ENCODE measurements at places on chromosomes 3 and 15.
A peak's percentile ranks its signal among the peaks of the same experiment; 100 is the strongest.

DNA sequence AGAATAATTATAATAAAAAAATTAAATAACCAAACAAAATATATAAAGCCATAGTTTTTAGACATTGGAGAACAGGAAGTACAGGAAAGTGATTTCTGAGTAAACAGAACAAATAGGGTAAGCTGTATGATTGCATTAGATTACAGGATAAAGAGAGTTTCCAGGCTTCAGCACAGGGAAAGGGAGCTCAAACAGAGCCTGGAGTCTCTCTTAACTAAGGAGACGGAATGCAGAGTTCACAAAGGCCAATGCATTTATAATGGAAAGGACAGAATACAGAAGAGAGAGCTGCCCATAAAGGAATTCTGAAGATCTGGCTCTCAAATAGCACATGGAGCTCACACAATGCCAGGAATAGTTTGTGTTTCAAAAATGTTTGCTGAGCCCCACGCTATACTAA, 42.0 kb upstream of the OTOL1 start:
- DNase-seq: no peak

DNA sequence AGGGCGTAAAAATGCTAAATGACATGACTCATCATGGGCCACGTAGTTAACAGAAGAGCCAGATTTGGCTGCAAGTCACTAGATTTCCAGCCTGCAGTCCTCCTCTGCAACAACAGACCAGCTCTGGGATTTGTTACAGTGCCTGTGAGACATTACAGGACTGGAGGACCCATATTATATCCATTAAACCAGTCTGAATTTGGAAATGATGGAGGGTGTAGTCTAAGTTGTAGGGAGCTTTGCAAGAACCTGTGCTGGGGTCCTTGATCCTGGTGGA, 10.8 kb downstream of the ZNF774 start:
- no peak for DNase-seq

DNA sequence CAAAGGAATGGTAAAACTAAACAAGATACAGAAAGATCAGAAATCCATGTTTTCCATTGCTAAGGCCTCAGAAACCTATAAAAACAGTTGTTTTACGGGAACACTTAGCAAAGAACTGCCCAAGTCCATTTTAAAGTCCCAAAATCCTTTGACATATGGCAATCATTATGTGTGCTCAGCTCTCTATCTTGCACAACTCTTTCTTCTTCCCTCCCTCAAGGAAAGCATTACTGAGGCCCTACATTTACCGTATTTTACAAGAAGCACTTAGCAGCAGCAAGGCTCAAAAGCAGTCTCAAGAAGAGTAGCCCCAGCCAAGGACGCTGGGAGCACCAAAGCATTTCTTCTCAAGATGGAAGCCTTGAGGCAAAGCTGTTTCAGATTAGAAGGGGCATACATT, 169.6 kb upstream of the LRTM1 start:
- DNase-seq: no peak

DNA sequence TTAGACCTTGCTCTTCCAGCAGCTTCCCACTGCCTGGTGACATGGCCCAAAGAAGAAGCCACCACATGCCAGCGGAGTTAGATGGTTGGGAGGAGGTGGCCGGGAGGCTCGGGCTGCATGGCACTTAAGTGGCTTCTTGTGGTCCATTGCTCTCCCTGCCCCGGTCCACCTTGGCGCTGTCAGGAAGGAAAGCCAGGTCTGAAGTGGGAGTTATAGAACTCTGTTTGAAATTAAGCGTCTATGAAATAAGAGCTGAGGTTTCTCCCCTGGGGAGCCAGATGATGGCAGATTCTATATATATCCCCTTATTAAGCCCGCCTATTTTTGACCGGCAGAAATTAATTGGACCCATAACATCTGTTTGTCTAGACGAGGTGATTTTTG, 61.2 kb downstream of the ITGA11 start:
- no peak for DNase-seq

DNA sequence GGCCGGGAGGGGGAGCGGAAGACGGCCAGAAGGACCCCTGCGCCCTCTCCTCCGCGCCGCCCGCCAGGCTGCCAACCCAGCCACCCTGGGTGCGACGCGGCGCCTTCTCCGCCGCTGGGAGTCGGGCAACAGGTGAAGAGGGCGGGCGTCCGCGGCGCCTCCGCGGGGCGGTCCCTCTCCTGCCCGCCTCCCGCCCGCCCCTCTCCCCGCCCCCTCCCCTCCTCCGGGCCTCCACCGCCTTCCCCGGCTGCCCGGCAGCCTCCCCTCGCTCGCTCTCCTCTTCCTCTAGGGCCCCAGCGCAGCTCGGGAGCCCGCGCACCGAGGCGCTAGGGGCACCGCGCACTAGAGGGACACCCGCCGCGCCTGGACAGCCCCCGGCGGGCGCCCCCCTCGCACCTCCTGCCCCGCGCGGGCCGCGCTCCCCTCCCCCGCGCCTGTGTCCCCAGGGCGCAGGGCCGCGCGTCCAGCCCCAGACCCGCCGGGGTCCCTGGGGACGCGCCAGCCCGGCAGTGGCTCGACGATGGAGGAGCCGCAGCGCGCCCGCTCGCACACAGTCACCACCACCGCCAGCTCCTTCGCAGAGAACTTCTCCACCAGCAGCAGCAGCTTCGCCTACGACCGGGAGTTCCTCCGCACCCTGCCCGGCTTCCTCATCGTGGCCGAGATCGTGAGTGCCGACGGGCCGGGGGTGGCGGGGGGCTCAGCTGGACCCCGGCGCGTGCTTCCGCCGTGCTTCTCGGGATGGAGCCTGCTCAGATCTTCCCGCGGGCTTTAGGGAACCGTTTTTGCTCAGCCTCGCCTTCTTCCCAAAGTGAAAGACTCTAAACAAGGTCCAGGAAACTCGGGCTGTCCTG, at the start of gene CMTM8:
Gene CMTM8 (plus strand): TSS at position 228 of the 854 bp plus-strand sequence. CDS start 293 bp downstream, at position 521.
- peak; percentile 69 for DNase-seq

DNA sequence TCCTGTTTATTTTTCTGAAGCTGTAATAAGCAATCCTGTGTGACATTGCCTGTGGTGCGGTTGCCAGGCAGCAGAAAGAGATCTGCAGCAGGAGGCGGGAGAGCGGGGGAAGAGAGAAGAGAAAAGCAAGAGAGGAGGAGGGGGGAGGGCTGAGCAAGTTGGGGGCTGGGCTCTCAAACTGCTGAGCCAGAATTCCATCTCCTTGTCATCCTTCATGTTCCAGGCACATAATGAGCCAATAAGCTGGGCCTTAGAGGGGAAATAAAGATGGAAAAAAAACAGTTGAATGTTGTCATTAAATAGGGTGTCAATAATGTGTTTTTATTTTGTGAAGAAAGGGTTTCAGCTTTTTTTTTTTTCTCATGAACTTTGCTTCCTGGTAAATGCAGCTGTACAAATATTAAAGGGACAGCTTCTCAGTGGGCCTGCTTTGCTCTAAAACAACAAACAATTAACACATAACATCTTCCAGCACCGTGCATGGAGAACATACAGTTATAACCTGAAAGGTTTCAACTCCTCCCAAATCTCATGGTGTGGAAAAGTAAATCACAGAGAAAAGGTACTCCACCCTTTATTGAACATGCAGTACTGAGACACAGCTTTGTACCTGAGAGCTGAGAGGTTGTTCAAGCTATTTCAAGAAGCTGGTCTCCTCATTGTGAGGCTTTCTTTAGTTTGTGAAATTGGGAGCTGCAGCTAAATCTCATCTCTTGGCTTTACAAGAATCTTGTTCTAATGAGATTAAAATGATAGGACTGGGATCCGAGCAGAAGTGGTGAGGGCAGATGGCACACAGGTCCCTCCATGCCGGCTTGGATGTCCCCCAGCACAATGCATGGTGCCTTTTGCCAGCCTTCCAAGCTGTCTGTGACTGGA, 451.1 kb upstream of the KCNMB2 start:
- no peak for DNase-seq

Measured in activated CD4-positive, alpha-beta memory T cell treated with anti-CD3 and anti-CD28 coated beads, Interleukin-2, amount 10 ng/mL, durations not matched to agents 7 days and 5 days (primary cell).